ENCODE measurements at places on chromosomes 16 and 17.

DNA sequence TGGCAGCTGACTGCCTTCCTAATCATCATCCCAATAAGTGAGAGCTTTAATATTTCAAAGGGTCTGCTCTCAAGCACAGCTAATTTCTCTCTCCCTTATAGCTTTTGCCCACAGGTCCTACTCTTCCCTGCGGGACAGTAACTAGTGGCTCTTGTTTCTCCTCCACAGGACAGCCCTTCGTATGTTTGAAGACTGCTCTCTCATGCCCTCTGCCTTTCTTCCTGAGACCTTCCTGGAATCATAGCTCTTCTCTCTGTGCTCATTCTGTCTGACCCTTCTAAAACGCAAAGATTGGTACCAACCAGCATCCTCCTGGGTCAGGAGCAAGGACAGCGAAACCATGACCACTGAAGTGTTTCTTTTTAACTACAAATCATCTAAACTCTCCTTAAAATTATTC, 168.9 kb downstream of the GRIN2A start:
- DNase-seq: no peak

DNA sequence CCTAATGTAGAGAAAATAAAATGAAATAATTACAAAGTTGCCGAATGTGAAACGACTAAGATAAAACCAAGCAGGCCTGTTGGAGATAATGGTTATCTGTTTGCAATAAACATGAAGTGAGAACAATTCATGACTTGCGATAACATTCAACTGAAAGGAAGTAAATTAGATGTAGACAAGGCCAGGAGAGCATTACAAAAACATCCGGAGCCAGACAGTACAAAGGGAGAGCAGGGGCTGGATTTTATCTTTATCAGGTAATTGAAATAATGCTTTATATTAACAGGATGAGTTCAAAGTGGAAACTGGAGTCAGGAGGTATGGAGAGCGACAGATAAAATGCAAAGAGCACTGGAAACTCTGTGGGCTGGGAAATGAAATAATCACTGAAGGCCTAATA, 265.6 kb upstream of the GOT2 start:
- no peak for DNase-seq

DNA sequence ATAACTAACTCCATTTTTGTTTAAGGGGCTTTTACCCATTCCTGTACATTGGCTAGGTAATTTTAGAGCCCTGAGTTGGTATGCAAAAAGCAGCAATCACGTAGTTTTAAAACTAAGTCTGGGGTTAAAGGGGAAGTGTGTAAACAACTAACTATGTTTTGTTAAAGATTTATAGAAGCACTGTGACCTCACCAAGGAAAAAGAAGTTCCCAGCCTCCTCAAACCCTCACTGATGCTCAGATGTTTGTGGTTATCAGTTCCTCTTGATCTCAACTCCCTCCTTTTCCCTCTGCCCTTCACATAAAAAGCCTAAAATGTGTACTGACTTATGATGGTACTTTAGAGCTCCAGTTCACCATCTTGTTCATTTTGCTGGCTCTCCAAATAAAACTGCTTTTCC, 119.9 kb upstream of the IRX6 start:
- no peak for DNase-seq

DNA sequence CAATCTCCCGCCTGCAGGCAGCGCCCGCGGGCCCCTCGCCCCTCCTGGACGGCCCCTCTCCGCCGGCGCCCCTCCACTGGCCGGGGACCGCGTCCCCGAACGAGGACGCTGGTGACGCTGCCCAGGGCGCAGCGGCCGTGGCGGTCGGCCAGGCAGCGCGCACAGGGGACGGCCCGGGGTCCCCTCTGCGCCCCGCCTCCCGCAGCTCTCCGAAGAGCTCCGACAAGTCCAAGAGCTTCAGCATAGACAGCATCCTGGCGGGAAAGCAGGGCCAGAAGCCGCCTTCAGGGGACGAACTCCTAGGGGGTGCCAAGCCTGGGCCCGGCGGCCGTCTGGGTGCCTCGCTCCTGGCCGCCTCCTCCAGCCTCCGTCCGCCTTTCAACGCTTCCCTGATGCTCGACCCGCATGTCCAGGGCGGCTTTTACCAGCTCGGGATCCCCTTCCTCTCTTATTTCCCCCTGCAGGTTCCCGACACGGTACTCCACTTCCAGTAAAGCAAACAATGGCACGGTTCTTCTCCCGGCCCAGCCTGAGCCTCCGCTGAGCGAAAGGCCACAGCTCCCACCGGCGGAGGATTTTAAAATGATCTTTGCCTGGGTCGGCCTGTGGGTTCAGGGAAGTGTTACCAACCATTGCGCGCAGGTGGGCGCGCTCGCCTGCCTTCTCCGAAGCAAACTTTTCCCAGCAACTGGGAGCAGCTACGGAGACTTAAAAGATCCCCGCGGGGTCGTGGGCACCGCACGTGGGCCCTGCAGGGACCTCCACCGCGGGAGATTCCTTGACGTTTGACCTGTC, 1.1 kb downstream of the FOXL1 start:
- DNase-seq: no peak

GRCh38 chr16:77289331-77289809, 90.2 kb downstream of the SYCE1L start:
- no peak for DNase-seq

GRCh38 chr17:29734640-29735039, 111.9 kb upstream of the CORO6 start:
- no peak for DNase-seq

- no peak for DNase-seq
These were observed 13.8 kb upstream of the CDR2 start for GRCh38 chr16:22388101-22388644.

GRCh38 chr16:62652441-62653120, 616.3 kb upstream of the CDH8 start:
- no peak for DNase-seq

GRCh38 chr16:63244631-63245030, 1208.4 kb upstream of the CDH8 start:
- DNase-seq: no peak

- no peak for DNase-seq
These were observed 143.5 kb upstream of the TOX3 start for GRCh38 chr16:52690468-52690867.

GRCh38 chr16:4293822-4294457, 21.1 kb upstream of the TFAP4 start:
- no peak for DNase-seq

GRCh38 chr17:46194393-46195216, 1.4 kb upstream of the KANSL1 start:
- DNase-seq: peak; percentile 54

GRCh38 chr17:75876938-75877751, 1.2 kb downstream of the TRIM47 start:
- DNase-seq: peak; percentile 70

GRCh38 chr16:46607529-46607928, 13.7 kb downstream of the SHCBP1 start:
- DNase-seq: peak; percentile 44

GRCh38 chr16:79137426-79137939, 463.1 kb downstream of the MAF start:
- no peak for DNase-seq

DNA sequence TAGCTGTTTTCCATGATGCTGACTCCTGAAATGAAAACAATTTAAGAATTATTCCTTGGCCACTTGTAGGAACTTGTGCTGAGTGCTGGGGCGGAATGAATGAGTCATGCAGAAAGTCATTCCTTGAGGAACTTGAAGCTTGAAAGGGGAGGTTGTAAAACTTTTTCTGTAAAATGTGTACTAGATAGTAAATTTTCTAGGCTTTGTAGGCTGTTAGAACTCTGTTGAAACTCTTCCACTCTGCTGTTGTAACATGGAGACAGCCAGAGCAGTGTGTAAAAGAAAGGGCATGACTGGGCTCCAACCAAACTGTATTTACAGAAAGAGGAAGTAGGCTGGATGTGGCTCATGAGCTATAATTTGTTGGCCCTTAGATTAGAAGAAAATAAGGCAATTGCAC, 46.1 kb downstream of the ABCA8 start:
- DNase-seq: peak; percentile 49

GRCh38 chr16:24755201-24755874, 25.9 kb downstream of the TNRC6A start:
- no peak for DNase-seq

GRCh38 chr16:71746442-71747046, 22.0 kb upstream of the PHLPP2 start:
- DNase-seq: peak; percentile 46

DNA sequence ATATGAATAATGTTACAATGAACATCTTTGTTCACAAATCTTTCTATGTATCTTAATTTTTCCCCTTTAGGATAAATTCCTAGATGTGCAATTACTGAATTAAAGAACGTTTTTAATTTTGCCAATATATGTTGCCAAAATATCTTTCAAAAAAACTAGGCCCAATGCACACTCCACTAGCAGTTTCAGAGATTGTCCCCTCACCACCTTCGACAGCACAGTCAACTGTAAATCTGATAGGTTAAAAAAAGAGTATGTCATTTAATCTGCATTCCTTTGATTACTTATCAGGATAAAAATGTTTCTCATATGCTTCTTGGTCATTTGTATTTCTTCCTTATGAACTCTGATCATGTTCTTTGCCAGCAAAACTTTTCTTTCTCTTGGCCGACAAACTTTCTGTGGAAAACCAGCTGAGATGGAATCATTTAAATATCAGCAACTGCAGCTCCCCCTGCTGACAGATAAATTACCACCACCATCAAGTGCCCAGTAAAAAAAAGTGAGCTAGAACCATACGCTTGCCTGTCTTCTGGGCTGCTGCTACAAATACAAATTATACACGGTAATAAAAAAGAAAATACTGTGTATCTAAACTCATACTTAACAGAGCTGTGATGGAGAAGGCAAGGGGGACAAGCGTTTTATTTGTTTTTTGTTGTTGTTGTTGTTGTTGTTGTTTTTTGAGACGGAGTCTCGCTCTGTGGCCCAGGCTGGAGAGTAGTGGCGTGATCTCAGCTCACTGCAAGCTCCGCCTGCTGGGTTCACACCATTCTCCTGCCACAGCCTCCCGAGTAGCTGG, 19.6 kb upstream of the KANSL1 start:
- DNase-seq: peak; percentile 64

- peak; percentile 93 for DNase-seq
These were observed at the start of gene PCTP for GRCh38 chr17:55750750-55751657. Gene PCTP, plus strand, starts transcription at chr17:55751051. Its CDS starts 53 bp downstream, at chr17:55751104.

DNA sequence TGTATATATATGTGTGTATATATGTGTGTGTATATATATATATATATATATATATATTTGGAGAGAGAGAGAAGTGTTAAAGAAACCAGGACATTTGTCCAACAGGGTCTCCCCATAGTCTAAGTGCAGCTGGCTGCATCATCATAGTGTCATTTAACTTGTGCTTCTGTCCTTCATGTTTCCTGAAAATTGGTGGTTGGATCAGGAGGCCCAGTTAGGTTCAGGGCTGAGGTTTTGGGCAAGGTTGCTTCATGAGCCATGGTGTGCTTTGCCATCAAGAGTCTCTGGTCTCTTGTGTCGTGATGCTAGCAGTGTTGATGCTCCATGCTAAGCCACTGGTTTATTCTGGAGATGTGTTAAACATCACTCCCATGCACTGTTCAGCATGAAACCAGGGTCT, 85.3 kb downstream of the C16orf95 start:
- DNase-seq: no peak

GRCh38 chr16:16805809-16806208, 426.9 kb downstream of the NPIPA7 start:
- no peak for DNase-seq

DNA sequence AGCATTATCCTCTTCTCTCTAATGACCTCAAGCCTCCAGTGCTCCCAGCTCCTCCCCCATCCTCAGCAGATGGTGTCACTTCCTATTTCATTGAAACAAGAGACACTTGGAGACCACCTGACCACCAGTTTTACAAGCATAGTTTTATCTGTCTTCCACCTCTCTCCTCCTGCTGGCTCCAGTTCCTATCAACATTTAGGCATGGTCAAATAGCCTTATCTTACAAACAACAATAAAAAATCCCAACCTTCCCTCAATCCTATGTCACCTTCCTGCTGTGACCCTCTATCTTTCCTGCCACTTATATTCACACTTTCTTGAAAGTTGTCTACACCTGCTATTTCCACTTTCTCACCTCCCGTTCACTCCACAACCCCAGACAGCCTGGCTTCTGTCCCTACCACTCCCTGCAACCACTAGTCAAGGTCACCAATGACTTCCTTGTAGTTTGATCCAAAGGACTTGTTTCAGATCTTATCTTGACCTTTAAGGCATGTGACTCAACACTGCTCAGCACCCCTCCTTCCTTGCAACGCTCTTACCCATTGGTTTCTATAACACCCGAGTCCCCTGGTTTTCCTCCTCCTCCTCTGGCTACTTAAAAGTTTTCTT, 4.3 kb upstream of the NTN1 start:
- DNase-seq: peak; percentile 75

DNA sequence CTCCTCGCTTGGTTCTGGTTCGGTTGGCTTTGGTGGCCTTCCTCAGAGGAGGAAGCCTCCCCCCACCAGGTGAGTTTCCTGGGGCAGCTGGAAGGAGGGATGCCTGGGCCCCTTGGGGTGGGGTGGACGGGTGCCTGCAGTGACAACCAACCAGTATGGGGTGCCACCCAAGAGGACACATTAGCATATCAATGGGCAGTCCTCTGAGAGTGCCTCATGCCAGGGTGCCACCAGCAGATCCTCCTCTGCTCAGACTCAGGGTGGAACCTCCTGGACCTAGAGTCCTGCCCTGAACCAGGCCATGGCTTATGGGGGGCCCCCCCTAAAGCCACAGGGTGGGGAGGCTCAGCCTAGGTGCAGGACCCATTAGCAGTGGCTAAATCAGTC, 2.7 kb downstream of the PPP1R1B start:
- DNase-seq: no peak

DNA sequence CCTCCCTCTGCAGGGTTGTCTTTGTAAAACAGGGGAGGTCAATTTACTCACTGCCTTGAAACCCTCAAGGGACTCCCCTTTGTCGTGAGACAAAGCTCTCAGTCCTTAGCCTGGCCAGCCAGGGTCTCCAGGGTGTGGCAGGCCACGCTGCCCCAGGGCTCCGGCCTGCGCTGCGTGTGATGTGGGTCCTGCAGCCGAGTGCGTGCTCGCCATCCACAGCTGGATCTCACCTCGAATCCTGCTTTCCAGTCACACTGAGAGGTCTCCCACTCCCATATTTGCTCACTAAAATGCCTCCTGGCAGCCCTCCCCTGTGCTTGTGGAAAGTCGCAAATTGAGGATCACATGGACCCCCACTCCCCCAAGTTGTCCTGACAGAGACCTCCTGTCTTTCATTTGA, 10.0 kb upstream of the CLEC18C start:
- no peak for DNase-seq

DNA sequence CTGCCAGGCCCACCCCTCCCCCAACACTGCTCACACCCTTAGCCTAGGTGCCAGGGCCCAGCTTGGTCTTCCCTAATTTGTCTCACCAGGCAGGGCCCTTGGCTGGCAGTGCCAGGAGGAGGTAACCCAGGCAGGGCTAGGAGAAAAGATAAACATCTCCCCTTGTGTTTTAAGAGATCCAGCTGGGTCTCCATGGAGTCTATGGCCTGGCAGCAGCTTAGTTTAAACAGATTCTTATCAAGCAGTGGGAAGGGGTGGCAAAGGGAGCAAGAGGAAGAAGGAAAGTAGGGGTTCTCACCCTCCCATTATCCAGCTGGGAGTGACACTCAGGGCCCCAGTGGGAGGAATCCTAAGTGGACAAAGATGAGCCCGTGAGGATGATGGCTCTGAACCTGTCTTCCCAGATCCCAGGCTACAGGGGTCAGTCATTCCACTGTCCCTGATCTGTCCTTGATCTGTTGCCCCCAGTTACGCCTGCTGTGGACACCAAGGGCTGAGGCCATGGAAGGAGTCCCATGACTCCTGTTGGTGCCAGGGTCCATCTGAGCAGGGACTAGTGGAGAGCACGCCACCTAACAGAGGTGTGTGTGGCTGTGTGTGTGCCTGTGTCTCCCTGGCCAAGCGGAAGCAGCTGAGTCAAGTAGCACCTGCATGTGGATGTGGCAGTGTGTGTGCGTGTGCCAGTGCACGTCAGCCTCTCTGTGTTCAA, 47.4 kb upstream of the MEIOC start:
- no peak for DNase-seq
